ENCODE measurements at places on chromosomes 6 and 20. TPM values are rescaled to one million over a fixed set of nuclear protein-coding genes. Genes with fewer than 3 reads are reported as not detected.
A peak's percentile ranks its signal among the peaks of the same experiment; 100 is the strongest.

- DNase-seq, result no peak
Observed at GRCh38 chr6:113903666-113904330, 46.7 kb downstream of the MARCKS start.

NOTCH4 gene
- 0.15 TPM for total RNA-seq

FAXC gene
- 0.38 TPM for total RNA-seq

TSPO2 gene
- not detected for total RNA-seq

GSTA1 gene
- total RNA-seq, result not detected

DNA sequence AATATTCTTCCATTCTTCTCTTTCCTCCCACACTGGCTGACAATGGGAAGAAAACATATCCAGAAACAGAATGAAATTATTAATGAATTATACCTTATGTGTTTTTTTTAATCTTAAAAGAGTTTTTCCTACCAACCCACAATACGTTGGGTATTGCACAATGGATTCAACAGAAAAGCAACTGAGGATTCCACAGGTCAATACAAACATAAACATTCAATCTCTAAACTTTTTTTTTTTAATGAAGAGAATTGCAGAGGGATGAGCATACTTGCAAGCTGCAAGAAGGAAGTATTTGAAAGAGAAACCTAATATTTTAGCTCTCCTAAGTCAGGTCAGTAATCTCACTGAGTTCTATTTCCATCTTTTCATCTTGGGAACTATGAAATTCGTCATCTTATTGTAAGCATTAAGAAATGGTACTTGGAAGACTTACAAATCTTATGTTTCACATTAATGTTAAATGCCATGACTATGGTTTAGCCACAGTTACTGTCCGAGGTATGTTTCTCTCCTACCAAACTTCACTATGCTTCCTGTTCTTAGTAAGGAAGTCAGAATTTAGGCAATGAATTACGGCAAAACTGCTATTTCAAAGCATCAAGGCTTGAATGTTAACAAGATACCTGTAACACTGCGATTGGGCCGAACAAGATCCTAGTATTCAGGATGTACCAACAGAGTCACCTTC is 100.8 kb downstream of the HIVEP2 start:
- DNase-seq, result no peak

GRCh38 chr6:135145063-135145800 is 35.9 kb upstream of the MYB start:
- DNase-seq, result no peak

SCAF8 gene
- 39.7 TPM for total RNA-seq

GRCh38 chr20:51220293-51220706 is 197.4 kb upstream of the KCNG1 start:
- DNase-seq, result peak; percentile 61

DNA sequence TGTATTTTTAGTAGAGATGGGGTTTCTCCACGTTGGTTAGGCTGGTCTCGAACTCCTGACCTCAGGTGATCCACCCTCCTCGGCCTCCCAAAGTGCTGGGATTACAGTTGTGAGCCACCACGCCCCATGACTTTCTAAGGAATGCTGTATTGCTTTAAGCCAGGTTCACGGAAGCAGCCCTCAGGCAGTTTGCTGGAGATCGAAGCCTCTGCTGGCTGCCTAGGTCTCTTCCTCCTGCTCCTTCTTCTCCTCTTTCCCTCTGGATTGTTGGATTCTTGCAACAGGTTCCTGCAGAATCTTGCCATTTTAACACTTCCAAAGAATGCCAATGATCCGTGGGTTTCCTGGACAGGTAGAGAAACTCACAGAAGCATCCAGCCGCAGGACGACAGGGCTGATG is 29.3 kb upstream of the B4GALT5 start:
- DNase-seq, result no peak

DNA sequence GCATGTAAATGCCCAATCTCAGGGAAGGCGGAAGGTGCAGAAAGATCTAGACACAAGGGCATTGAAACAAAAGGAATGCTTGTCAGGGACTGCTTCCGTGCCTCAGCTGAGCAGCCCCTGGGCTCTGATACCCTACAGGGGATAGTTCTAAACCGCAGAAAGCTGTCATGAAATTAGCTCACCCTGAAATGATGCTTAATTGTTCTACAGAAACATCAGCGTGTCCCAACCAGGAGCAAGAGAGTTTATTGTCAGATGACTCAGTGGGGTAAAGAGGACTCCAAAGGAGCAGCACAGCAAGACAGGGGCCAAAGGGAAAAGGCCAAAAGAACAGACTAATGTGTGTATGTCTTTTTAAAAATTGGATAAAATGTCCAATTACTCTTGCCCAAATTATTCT is 258.4 kb upstream of the JARID2 start:
- no peak for DNase-seq

DNA sequence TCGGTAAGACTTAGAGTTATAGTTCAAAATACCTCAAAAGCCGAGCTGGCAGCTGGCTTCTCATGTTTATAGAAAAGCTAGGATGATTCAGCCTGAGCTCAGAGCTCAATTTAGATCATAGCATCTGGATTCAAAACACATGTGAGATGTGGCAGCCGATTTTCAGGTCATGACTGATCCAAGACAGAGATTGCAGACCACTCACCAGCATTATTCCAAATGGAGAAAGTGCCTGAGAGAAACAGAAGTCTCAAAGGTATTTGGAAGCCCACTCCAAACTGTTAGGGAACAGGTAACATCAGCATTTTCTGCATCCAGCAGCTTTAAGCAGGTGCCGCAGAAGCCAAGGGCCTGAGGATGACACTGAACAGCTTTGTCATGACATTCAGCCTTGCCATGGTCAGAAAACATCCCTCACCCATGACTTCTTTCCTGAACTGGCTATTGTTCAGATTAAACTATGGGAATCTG is 102.2 kb downstream of the BACH2 start:
- no peak for DNase-seq

ADAM33 gene
- not detected for total RNA-seq

- no peak for DNase-seq
Observed at GRCh38 chr6:90715093-90715655, 128.3 kb upstream of the MAP3K7 start.

- no peak for DNase-seq
Observed at GRCh38 chr20:2706688-2707352, 14.2 kb downstream of the EBF4 start.

DNA sequence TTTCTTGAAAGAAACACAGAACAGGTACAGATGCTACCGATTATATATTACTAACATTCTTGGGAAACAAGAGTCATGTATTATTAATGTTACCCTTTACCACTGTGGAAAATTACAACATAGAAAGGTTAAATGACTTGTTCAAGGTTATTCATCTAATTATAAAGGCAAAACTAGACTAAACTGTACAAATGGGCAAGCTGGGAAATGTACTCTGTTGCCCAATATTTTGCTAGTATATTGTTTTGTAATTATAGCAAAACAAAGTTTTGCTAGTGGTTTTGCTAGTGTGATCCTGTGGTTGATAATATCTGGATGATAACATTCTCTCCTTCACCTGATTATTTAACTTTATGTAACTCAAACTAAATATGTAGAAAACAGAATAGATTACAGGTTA is 96.5 kb downstream of the TINAG start:
- DNase-seq, result no peak

AURKA gene
- 95.4 TPM for total RNA-seq

DNA sequence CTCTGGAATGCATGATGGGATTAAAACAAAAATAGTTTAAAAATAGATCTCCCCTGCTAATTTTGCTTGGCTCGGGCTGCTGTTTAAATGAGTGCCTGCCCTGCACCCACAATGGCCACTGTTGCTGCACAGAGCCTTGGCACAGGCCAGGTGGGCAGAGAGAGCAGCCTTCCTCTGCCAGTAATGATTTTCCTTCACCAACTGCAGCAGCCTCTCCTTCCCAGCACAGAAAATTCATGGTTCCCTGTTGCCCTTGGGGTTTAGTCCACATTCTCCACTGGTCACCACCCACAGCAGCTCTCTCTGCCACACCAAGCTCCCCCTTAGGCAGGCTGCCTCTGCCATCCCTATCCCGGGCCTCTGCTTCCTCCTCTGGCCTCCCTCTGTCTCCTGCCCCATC is 30.2 kb downstream of the TGM3 start:
- no peak for DNase-seq

- DNase-seq, result no peak
Observed at GRCh38 chr20:46435146-46435545, 28.7 kb upstream of the ELMO2 start.

DNA sequence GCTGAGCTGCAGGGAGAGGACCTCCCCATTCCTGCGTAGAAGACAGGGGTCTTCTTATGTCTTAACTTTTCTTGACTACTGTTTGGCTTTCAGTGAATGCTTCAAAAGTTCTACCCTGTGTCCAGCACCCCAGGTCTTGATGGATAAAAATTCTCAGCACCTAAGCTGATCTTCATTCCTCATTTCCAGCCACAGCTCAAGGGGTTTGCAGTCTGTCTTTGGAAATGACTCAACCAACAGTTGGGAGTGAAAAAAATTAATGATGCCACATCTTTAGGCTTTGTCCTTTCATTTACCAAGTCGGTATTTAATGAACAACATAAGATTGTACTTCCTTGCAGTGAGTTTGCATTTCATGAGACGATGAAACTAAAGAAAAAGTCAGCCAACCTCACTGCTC is 40.3 kb downstream of the PRDM1 start:
- no peak for DNase-seq

EYS gene
- not detected for total RNA-seq

- no peak for DNase-seq
Observed at GRCh38 chr6:3337521-3338350, 79.0 kb downstream of the PSMG4 start.

SULF2 gene
- total RNA-seq, result 1.1 TPM

SCUBE3 gene
- not detected for total RNA-seq

DNA sequence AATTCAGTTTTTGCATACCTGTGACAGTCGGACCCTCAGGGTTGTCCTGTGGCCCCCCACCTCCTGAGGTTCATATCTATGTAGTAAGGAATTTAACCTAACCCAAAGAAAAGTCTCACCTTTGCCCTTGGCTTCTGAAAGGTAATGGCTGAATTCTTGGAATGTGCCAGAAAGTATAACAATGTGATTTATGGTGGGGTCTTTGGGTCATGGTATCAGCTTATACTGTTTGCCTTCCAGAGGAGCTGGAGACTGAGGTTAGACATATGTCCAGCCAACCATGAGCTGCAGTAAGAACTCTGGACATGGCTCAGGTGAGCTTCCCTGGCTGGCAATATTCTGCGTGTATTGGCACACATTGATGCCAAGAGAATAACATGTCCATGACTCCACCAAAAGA is 26.9 kb downstream of the DDX43 start:
- no peak for DNase-seq

CTAGE9 gene
- total RNA-seq, result not detected

Data from activated CD4-positive, alpha-beta memory T cell treated with anti-CD3 and anti-CD28 coated beads, Interleukin-2, amount 10 ng/mL, durations not matched to agents 7 days and 5 days (primary cell).